ENCODE measurements at places on chromosomes 3 and 15.

DNA sequence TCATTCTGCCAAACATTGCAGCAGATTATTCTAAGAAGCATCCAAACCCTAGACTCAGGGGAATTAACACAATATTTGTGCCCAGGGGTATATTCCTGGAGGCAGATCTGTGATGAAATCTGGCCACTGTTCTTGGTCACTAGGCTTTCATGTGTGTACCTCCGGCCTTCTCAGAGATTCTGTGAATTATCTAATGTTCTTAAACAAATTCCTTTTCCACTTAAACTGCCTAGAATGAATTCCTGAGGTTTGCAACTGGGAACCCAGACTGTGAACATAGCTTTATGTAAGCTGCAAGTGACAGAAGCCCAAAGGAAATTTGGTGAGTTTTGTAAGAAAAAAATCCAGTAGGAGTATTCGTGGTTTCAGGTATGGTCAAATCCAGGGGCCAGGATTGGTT lies 20.7 kb upstream of the CTNNB1 start:
- no peak for DNase-seq

DNA sequence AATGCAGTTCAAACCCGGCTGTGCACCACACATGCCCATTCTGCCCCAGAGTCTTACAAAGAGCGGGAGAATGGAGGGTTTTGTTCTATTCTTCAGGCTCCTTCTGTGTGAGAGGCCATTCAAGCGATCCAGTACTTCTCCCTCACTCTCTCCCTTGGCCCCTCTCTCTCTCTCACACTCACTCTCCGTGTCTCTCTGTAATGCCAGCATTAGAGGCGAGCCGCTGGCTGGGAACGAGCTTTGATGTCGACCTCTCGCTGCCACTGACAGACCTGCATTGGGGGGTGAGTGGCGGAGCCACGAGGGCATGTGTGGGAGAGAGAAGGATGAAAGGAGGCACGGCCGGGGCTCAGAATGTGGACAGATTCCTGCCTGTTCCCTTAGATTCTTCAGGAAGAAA lies 231.7 kb upstream of the ARRDC4 start:
- DNase-seq = no peak

DNA sequence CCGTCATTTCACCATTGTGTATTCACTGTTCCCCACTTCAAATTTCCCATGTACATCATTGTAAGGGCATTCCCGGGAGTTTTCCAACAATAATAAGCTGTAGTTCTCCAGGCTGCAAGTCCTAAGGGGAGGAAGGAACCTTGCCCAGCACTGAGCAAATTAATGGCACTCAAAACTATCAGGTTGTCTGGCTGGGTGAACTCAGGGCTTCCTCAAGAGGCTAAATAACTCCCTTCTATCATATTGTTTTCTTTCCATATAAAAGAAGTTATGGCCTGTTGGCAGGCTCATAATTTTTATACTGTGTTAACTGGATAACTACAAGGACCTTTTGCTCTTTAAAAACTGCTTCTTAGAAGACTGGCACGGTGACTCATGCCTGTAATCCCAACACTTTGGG lies 71.4 kb downstream of the SEMA6D start:
- DNase-seq = no peak

GRCh38 chr3:195258449-195259153 lies 12.4 kb downstream of the XXYLT1 start:
- no peak for DNase-seq

GRCh38 chr3:37892927-37893600 lies 31.4 kb downstream of the CTDSPL start:
- DNase-seq = no peak

DNA sequence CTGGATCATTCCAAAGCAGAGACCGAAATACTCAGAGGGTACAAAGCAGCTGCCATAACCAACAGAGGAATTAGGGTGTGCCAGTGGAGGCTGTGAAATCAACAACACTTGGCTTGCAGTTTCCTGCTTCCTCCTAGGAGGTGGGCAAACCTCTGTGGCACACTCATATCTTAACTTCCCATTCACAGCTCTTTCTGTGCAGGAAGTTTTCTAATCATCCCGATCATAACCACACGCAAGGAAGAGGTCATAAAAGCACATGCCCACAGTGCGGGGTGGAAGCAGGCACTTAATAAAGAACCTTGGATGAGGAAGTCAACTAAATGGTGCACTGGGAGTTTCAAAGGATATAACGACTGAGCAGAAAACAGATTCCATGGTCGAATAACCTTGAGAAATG lies 5.1 kb downstream of the SCAMP2 start:
- no peak for DNase-seq

- DNase-seq = no peak
Observed at GRCh38 chr3:188076176-188076575, 77.8 kb upstream of the LPP start.

DNA sequence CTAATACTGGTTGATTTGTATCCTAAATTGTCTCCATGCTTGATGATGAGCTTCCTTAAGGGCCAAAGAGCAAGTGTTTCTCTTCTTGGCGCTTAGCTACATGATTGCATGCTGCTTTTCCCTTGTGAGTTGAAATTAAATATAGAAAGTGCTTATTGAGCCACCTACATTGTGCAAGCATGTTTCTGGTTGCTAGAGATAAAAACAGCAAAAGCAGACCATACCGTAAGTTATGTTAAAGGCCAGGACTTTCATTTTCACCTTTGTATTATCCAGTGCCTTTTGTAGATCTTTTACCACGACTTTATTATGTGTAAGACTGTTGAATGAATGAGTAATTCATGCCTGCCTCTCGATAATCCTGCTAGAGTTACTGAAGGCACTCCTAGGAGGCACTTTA lies 41.9 kb upstream of the CCNB2 start:
- no peak for DNase-seq

DNA sequence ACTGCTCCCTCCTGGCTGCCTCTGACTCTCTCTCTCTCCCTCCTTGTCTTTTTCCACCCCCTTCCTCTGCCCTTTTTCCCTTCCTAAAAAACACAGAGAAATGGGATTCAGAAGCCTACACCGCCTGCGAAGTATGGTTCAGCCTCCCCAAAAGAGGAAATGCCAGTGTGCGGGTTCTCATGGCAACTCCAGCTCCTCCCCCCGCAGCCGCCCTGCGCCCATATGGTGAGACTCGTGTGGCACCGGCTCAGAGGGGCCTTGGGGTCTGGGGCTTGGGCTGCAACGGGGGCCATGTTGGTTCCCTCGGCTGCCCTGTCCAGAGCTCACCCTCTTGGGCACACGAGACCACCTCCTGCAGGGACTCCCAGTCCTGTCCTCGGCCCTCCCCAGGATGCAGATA lies 23.6 kb upstream of the LINGO1 start:
- DNase-seq = no peak

- DNase-seq = no peak
Observed at GRCh38 chr3:169241991-169242707, 421.4 kb downstream of the MECOM start.

GRCh38 chr15:42108189-42108588 lies 13.8 kb upstream of the PLA2G4D start:
- DNase-seq = no peak

DNA sequence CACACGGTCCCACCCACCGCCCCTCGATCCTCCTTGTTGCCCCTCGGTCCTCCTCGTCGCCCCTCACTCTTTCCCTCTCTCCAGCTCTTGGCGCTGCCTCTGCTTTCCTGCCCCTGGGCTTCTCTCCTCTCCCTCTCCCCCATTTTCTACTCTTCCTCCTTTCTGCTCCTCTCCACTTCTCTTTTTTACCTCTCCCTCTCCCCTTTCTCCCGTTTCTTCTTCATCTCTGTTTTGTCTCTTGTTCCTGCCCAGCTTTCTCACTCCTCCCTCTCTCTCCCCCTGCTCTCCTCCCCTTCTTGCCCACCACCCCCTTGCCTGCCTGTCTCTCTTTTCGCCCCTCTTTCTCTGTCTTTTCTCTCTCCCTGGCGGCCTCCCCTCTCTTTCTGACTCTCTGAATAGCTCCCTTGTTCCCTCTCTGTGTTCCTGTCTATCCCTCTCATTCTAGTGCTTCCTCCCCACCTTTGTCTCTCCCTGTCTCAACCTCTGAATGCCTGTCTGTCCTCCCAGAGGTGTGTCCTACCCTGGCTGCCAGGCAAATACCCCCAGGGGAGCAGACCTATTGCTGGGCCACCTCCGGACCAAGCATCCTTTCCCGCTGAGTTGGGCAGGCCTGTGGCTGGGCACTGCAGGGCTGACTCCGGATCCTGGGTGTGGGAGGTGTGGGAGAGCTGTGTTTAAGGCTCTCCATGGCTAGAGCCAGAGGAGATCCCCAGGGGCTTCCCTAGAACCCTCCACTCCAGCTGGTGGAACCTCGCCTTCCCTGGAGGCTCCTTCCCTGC lies 41.0 kb downstream of the EPHB3 start:
- peak; percentile 63 for DNase-seq

- no peak for DNase-seq
Observed at GRCh38 chr15:99719096-99719541, 14.1 kb downstream of the LYSMD4 start.

DNA sequence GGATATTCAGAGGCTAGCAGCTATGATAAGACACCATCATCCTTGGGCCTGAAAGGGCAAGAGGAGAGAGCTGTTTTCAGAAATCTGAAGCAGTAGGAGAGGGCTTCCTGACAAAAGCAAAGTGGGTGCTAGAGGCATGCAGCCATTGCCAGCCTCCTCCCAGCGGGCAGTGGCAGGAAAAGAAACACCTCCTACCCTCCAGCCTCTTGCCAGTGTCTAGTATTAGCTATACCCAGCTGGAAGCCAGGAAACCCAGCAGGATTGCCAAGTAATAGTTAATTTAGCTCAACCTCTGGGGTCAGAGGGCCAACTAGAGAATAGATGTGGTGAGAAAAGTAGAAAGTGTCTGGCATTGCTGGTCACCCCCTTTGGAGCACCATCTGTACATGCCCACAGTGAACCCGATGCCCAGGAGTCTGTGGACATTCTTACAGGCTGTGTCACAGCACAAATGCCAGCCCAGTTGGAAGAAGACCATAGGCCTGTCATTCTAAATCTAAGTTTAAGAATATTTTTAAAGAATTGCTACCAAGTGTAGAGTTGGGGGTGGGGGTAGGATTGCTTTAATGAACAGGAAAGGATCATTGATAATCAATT lies 85.3 kb downstream of the HCN4 start:
- no peak for DNase-seq

DNA sequence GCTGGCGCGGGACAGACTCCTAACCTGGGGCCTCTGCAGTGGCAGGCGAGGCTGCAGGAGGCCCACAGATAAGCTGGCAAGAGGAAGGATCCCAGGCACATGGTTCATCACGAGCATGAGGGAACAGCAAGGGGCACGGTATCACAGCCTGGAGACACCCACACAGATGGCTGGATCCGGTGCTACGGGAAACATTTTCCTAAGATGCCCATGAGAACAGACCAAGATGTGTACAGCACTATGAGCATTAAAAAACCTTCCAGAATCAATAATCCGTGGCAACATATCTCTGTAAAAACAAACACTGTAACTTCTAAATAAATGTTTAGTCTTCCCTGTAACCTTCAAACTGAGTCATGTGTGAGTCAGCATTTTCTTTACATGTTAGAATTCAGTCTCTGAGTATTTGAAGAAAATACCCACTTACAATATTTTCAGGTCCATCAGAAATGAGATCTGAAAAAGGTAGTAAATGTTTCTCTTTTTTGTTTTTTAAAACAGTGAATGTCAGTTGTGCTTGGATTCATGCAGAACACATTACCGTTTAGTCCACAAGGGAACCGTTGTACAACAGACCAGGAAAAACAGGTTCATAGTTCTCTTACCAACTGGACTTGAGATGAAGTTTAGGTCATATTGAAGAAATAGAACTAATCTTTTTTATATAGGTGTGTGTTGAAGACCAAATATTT lies 75.9 kb downstream of the BOC start:
- peak; percentile 38 for DNase-seq

DNA sequence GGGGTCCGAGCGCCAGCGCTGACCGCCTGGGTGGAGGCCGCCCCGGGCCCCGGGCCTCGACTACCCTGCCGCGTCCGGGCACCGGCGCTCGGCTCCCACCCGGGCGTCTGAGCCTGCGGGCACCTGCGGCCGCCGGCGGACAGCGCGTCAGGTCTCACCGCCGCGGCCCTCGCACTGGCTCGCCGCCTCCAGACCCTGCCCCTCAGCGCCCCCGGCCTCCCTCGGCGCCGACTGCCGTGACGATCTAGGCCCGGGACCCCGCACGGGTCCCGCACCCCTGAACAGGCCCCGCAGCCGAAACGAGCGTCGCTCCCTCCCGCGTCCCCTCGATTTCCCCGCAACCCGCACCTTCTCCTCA lies 297 bp downstream of the PRC1 start:
- peak; percentile 9 for DNase-seq
